Adrenal gland (tissue), 19 donors: ENCODE measurements at places on chromosomes 6 and 20.

- DNase-seq = no peak
Observed at GRCh38 chr20:55579802-55580201, 425.5 kb downstream of the CBLN4 start.

DNA sequence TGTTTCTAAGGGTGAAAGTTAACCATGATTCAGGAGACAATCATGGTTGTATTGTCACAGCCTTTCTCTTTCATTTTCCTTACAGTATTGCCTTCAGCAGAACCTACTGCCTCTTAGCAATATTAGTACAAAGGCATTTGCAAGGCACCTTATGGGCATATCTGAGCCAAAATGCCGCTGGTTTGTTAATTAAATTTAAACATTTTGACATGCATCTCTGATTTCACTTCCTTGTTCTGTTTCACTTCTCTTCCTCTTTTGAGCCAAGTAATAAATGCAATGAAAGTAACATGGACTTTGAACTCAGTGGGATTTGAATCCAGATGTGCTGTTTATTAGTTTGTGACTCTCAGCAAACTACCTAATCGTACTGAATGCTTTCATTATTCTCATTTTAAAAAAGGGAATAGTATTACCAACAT lies 467.4 kb upstream of the CITED2 start:
- DNase-seq = no peak

DNA sequence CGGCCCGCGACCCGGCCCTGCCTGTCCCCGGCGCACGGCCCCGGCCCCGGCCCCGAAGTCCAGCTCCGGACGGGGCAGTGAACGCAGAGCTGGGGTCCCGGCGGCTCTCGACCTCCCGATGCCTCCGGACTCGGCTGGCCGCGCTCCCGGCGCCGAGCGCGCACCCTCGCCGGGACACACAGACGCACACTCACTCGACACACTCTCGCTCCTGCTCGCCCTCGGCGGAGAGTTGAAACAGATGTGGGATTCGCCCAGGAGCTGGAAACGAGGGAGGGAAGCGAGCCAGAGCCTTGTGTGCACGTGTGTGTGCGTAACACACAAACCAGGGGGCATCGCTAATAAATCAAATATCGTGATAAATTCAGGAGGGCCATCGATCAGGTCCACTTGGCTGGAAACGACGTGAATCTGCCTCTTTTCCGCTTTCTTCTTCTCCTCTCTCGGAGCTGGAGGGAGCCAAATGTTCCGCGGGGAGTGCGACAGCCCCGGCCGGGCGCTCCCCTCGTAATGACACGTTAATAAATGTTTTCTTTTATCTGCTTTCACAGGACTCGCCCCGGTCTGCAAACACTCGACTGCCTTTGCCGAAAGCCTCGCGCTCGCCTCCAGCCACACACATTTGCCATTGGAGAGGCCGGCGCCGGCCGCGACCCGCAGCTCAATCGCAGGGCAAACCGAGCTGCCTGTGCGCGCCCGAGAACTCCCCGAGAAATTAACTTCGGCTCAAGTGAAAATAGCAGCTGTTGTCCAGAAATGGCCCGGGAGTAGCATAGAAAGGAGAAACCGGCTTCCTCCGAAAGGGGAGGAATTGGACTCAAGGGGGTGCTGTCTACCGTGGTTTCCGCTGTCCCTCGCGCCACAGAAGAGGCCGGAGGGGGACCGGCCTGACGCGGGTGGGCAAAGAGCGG lies 828 bp upstream of the SULF2 start:
- DNase-seq = peak; percentile 85

DNA sequence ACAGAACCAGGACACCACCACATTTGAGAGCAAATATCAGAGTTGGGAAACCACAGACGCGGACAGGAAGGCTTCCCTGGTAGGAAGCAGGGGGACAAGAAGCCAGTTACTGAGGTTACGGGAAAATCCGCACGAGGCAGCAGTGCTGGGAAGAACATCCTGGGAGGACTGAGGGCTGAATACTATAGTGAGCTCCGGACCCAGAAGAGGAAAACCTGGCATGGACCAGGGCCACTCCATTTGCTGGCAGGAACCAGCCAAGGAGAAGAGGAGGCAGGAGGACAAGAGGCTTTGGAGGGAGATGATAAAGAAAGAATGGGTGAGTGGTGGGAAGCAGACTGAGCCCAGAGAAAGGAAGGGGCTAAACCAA lies 6.1 kb upstream of the DSN1 start:
- DNase-seq = no peak

GRCh38 chr20:59422872-59423544 lies 122.6 kb downstream of the EDN3 start:
- no peak for DNase-seq

DNA sequence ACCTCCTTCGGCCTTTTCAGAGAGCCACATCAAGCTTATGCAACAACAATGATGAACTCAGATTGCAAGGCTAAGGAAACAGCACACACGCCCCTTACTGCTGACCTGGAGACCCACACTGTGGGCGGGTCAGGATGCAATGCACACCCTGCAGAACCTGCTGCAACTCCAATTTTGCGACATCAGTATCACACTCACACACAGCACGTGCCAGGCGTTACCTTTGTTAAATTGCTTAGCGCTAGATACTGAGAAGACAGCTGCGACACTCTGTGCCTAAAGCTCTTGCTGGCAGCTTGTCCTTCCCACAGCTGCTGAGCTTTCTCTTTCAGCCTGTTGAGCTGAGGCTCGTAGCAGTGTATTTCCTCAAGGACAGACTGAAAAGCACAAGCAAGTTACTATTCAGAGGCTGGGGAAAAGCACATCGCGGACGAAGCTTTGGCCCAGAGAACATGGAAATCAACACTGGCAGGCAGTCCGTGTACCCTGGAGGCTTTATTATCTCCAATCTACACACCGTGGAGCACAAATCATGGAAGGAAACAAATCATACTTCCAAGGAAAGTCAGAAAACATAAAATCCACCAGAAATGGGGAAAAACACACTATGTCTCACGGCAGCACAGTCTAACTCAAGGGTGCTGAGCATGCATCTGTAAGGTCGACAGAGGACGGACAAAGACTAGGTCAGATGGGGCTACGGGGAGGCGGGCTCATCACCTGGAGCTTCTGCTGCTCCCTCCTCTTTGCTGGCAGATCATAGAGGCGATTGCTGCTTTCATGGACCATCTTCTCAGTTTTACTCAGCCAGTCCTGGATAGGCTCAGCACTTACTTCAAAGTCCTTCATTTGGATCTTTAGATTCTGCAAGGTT lies 268.2 kb downstream of the SYNE1 start:
- DNase-seq = peak; percentile 62

DNA sequence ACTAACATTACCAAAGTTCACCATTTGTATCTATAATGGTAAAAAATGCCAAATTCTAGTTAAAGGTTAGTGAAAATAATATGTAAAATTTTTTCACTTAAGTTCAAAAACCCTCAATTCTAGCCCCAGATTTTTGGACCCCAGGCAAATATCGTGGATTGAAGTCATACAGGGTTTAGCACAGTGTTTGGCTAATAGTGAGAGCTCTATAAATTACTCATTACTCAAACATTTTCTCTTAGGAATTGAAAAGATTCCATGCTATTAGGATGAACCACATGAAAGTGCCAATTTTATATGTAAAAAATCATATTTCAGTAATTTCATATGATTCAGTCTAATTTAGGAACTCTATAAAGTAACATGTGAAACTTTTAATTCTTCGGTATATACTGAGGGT lies 170.3 kb upstream of the PREP start:
- no peak for DNase-seq

- DNase-seq = peak; percentile 77
Observed at GRCh38 chr6:30002871-30003270, 58.2 kb upstream of the POLR1H start.

- no peak for DNase-seq
Observed at GRCh38 chr6:82196161-82196560, 51.4 kb downstream of the IBTK start.

- no peak for DNase-seq
Observed at GRCh38 chr6:37631295-37631694, 66.4 kb downstream of the MDGA1 start.

- no peak for DNase-seq
Observed at GRCh38 chr6:71284785-71285184, 3.8 kb upstream of the OGFRL1 start.
